Stimulated activated CD8-positive, alpha-beta memory T cell treated with anti-CD3 and anti-CD28 coated beads, Interleukin-15, amount 100 ng/mL, for 48 hours (primary cell): ENCODE measurements at places on chromosomes 5 and 9.

DNA sequence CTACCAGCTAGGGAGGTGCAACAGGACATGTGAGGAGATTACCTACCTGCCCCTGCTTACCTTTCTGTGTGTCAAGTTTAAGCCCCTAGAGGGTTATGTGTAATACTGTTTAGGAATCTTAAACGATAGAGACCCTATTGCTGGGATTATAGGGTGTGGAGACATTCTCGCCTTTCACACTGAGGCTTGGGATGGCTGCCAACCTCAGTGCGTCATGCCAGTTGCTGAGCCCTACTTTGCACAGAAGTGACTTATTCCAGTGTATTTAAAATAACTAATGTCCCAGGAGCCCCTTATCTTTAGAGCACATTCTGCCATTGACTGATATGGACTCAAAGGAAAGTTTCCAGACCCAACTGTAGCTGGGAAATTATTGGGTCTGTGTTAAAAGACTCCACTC, 76.6 kb upstream of the XPA start:
- DNase-seq, result no peak

- no peak for DNase-seq
Measured at GRCh38 chr5:1032551-1033027, 24.0 kb downstream of the NKD2 start.

DNA sequence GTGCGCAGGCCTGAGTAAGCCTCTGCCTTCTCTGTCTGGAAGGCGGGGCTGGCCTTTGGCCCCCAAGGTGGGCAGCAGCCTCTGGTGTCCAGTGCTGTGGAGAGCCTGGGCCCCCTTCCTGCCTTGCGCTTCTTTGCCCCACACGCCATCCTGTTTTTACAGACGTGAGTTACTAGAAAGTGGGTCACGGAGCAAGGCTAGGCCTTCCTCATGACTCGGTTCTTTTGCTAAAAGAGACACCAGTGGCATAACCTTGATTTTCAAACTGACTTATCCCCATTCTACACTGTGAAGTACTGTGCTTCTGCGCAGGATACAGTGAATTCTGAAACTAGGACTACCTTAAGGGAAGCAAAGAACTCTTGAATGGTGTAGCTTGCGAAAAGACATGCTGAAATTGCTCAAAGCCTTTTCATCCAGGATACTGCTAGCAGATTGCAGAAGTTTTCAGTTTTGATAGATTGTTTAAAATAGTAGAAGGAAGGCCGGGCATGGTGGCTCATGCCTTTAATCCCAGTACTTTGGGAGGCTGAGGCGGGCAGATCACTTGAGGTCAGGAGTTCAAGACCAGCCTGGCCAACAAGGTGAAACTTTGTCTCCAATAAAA, 7.2 kb downstream of the ROPN1L start:
- no peak for DNase-seq

GRCh38 chr5:149402291-149402690, 23.2 kb upstream of the IL17B start:
- no peak for DNase-seq

DNA sequence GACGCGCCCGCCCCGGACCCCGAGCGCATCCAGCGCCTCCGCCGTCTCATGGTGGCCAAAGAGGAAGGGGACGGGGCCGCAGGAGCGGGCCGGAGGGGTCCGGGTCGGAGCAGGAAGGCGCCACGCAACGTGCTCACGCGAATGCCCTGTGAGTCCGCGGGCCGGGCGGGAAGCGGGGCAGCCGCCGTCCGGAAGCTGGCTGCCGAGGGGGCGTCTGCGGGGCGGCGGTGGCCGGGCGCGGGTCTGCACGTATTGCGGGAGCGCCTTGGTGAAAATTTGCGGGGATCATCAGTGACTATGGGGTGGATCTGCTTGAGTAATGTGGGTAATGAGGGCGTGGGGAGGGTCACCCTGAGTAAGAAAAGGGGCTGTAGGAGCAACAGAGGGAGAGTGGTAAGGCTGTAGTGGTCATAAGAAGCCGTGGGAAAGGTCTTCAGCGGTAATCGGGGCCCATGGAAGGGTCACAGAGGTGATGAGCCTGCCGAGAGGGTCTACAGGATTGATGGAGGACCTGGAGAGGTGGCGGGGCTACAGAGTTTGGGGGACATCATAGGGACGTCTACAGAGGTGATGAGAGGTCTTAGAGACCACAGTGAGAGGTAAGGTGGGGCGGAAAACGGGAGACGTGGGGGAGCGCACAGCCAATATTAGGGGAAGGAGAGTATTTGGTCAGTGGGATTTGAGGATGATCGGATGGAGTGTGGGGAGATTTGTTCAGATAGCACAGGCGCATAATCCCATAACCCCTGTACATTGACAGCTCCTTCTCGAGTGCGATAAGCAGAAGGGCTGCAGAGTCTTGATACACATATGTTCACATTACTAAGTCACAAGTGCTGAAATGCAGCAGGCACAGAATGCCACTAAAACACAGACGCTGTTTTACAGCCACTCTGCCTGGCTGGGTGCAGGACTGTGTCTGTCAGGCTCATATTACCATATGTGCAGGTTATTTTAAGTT, 819 bp downstream of the LSM11 start:
- no peak for DNase-seq

- no peak for DNase-seq
Measured at GRCh38 chr9:85700330-85700729, 41.4 kb downstream of the AGTPBP1 start.

GRCh38 chr5:56305001-56305950, 72.1 kb upstream of the ANKRD55 start:
- DNase-seq, result no peak

DNA sequence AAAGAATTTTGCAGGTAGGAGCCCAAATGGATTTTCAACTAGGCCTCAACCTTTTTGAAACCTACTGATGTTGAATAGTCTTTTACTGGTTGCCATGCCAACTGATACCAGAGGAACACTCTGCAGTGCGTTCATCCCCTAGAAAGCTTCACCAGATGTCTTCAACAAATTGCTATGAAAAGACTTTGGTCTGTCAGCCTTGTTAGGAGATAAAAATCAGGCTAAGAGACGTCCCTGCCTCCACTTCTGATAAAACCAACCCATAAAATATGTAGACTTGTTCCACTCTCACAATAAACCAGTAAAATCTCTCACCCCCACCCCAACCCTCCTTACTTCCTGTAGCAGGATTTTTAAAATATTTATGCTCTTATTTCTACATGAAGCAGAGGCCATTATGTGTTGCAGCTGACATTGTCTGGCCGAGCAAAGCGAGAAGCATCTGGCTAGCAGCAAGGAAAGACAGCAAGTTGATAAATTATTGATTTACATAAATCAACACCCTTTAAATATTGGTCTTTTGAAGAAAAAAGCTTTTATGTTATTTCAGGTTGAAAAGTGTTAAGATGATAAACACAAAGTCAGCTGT, 428.7 kb downstream of the ISL1 start:
- DNase-seq, result no peak

GRCh38 chr5:135205632-135206349, 171.8 kb upstream of the PITX1 start:
- DNase-seq, result no peak

DNA sequence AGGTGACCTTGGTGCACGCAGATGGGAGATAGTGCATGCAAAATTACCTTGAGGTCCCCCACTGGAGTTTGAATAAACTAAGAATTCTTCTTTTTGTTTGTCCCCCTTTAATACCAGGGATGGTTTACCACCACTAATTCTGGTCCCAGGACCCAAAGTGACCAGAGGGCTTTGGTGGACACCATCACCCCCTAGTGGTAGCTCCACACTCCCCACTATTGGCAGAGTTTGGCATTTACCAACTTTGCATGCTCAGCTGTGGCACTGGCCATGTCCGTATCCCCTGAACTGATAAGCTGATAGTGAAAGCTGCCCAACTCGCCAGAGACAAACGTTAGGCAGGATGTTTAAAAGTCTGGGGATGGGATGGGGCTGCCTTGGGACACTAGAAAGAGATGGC, 3.3 kb downstream of the ASTN2 start:
- DNase-seq, result no peak

DNA sequence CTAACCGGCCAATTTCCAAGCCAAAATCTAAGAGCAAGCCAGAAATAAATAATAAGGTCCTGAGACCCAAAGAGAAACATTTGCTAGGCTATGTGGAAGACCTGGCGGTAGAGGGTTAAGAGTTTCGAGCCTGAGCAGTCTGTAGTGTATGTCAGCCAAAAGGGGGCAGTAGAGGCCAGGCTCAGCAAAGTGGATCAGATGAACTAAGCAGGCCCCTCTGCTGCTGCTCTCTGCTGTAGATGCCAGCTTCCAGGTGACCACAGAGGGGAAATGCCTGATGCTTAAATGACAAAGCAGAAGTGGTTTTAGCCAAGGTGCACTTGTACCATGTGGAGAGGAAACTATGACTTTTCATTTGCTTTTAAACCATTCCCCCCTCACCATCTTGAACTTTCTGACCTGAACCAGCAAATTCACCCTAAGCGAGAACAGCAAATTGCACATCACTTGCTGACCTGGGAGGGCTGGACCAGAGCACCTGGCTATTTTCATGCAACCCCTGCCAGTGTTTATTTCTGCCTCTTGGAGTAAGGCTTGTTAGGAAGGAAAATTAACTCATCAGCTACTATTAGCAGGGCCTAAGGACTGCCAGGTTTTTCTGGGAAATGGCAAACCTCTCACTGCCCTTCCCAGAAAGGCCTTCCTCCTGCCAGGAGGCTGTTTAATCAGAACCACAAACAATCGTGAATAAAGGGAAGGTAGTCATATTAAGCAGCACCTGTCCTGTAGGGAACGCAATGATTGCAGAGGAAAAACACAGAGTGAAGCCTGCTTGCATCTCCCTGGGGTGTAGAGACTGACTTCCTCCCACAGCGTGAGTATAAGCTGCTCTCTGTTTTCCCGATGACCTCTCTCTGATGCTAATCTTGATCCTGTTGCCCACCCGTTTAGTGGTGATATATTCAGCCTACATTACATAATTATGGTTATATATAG, 818.2 kb downstream of the TLR4 start:
- no peak for DNase-seq

DNA sequence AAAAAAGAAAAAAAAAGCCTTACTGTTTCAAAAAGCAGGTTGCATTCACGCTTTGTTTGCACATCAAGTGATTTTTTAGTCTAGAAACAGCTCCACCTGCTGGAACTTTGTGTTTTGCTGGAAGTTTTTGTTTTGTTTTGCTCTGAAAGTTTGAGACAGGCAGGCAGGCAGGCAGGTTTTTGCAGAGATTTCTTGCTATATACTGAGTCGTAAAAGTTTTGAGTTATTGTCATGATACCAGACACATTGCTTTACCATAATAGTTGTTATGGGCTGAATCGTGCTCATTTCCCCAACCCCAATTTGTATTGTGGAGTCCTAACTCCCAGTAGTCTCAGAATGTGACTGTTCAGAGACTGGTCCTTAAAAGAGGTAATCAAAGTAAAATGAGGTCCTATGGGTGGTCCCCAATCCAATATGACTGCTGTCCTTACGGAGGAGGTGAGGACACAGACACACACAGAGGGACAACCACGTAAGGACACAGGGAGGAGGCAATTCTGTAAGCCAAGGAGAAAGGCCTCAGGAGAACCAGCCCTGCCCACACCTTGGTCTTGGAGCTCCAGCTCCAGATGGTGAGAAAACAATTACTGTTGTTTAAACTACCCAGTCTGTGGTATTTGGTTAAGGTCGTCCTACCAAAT, 20.9 kb downstream of the OR2Y1 start:
- no peak for DNase-seq

GRCh38 chr9:92276331-92277032, 17.0 kb downstream of the IARS1 start:
- DNase-seq, result no peak

GRCh38 chr5:12292610-12293204, 388.5 kb upstream of the CTNND2 start:
- no peak for DNase-seq

GRCh38 chr5:146681585-146682105, 165.7 kb upstream of the GPR151 start:
- DNase-seq, result no peak

GRCh38 chr5:14914193-14914592, 42.6 kb upstream of the ANKH start:
- DNase-seq, result no peak

GRCh38 chr5:86756839-86757238, 139.1 kb downstream of the COX7C start:
- DNase-seq, result no peak

DNA sequence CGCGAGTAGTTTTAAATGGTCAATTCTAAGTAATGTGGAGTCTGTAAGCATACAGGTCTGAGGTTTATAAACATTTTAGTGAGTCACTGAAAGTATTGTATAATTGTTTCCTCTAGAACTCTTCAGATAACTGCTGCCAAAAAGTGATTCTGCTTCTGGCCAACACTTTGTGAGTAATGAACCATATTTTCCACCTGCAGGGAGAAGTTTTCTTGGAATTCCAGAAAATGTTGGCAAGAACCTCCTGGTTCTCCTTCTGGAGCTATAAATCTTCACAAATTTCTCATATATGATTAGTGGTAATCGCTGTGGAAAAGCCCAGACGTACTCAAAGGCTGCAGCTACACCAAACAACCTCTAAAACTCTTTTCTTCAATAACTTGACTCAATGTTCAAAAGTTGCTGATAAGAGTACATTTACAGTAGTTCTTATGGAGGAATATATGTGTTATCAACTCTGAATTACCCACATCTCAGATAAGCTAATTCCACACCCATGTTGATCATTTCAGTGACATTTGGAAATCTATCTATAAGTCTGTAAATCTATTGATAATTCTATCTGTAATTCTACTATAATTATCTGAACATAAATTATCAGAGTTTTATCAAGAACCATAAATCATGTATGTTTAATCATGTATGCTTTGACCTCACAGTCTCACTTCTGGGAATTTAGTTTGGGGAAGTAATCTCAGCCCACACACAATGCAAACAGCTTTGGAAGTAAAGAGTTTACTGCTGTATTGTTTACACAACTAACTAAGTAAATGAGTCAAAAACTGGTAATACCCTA, 74.1 kb downstream of the FNBP1 start:
- DNase-seq, result no peak

DNA sequence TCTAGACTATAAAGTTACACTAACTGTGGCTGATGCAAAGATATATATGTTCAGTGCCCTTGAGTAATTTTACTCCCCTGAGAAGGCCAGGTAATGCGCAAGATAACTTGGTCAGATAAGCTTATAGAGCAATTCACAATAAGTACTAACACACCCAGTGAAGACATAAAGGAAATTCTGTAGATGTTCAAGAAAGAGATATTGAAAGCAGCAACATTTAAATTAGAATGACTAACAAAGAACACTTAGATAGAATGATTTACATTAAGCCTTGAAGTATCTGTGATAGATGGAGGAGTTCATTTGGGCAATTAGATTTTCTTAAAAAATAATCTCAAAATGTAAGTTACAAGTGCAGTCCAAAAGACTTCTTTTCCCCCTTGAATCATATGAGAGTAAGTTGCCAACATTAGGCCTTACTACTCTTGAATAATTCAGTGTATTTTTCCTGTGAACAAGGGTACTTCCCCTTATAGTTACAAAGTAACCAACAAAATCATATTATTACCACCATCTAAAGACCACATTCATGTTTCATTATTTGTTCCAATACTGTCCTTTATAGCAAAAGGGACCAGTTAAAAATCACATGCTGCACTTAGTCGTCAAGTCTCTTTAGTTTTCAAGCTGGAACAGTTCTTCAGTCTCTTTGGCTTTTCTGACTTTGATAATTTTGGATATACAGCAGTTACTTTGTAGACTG, 44.4 kb upstream of the ELOVL7 start:
- DNase-seq, result no peak
